GM23248 (cell line): ENCODE measurements at places on chromosomes 5 and 9. TPM values are rescaled to one million over a fixed set of nuclear protein-coding genes. Genes with fewer than 3 reads are reported as not detected.

DNA sequence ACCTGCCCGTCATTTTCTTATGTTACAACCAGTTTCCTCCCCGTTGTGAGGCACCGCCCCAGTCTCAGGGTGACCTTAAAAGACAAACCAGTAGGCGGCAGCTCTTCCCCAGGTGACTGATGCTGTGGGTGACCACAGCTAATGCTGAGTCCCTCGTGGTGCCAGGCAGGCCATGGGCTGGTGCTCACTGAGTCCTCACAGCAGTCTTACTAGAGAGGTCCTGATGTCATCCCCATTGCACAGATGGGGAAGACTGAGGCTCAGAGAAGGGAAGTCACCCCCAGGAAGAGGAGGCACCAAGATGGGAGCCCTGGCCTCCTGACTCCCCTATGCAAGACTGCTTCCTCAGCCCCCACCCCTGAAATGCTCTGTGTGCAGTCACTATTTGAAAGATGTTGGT is 978 bp downstream of the CFAP157 start:
- DNase-seq, result peak; percentile 12

GRCh38 chr5:120375248-120375647 is 88.9 kb upstream of the PRR16 start:
- DNase-seq, result peak; percentile 60

DNA sequence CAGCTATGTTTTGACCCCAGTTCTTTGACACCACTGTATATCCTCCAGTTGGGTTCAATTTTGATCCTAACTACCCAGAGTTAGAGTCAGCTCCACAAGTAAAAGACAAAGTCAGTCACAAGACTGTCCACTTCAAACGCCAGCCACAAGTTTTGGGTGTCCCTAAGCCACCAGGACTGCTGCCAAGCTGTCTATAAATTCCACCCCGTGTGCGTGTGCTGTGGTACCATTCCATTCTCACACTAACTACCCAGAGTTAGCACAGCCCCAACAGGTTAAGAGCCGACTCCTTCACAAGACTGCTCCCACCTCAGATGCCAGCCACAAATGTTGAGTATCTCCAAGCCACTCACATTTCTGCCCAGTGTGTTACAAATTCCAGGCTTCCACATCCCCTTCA is 56.7 kb downstream of the APC start:
- no peak for DNase-seq

- DNase-seq, result no peak
Observed at GRCh38 chr5:14948383-14948782, 76.8 kb upstream of the ANKH start.

GRCh38 chr5:35026280-35026840 is 21.4 kb downstream of the AGXT2 start:
- DNase-seq, result no peak

GRCh38 chr9:137672907-137673791 is 54.3 kb downstream of the EHMT1 start:
- DNase-seq, result peak; percentile 86

- DNase-seq, result no peak
Observed at GRCh38 chr5:16913187-16914107, 22.6 kb downstream of the MYO10 start.

- DNase-seq, result no peak
Observed at GRCh38 chr5:116371431-116371830, 203.2 kb downstream of the SEMA6A start.

DNA sequence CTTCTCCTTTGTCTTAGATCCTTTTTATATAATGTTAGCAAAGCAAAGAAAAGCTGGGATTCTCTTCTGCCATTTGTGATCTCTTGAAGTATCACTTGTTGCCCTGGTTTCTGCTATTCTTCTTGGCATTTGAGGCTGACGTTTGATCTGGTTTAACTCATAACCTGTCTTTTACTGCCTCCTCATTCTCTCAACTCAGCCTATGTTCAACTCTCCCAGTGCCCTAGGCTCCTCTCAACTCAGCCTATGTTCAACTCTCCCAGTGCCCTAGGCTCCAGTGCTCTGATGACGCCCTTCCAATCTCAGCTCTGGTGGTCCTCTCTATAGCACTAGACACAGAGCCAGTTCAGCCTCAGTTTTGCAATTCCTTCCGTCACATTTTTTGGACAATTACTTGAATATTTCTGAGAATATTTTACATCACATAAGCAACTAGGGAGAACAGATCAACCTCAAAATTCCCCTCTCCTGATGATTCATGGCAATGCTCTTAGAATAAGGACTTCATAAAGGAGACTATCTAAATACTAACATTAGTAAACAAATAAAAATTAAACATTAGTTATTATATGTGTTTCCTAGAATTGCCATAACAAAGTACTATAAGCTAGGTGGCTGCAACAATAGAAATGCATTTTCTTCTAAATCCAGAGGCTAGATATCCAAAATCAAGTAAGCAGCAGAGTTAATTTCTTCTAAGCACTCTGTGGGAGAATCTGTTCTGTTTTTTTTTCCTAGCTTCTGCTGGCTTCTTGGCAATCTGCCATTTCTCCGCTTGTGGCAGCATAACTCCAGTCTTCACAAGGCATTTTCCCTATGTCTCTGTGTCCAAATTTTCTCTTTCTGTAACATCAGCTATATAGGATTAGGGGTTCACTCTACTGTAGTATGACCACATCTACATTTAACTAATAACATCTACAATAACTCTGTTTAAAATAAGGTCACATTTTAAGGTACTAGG is 662.1 kb upstream of the FTMT start:
- DNase-seq, result peak; percentile 49

DNA sequence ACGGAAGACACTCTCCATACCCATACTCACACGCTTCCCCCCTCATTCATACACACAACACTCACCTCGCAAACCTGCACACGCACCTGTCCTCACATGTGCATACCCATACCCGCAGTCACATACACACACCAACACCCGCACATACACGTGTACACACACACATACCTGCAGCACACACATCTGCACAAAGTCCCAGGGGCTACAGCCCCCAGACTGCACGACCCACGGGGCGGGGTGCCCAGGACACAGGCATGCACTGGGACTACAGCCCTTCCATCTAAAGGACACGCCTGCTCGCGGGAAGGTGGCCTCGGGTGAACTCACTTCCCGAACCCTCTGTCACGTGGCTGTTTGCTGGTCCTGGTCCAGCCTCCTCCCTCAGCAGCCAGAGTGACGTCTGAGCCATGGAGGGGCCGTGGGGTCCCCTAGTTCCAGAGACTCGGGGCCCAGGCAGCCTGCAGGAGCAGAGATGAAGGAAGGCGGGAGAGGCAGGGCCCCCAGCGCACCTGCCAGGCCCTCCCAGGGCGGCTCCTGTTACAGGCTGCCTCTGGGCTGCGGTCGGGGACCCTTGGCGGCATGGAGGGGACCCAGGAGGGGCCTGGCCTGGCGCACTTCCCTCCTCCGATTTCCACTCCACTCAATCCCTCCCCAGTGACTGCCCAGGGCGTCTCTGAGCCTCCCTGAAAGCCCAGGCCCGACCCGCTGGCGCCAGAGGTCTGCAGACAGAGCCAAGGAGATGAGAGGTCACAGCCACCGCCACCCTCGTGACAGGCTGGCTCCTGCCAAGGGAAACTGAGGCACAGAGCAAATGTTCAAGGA is 8.1 kb downstream of the SLC12A7 start:
- peak; percentile 19 for DNase-seq

PCDHGA2 gene
- 6.3 and 7.3 TPM in 2 replicates for total RNA-seq

DNA sequence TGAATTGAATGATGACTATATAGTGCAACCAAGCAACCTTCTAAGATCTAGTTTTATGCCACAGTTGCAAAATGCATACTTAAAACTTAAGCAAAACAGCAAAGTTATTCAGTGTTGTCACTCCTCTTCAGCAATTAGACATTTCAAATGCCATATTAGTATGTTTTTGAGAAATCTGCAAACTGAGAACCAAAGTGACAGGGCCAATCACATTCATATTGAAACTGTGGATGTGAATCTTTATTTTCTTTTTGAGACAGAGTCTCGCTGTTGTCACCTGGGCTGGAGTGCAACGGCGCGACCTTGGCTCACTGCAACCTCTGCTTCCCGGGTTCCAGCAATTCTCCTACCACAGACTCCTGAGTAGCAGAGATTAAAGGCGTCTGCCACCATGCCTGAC is 249.2 kb upstream of the EFNA5 start:
- DNase-seq, result no peak

TMEM215 gene
- total RNA-seq, result not detected in 2 replicates

GRCh38 chr5:109411149-109411514 is 1.4 kb upstream of the PJA2 start:
- no peak for DNase-seq

MACIR gene
- 31.5 and 36.3 TPM in 2 replicates for total RNA-seq

GRCh38 chr9:17782430-17783149 is 203.7 kb downstream of the SH3GL2 start:
- no peak for DNase-seq

GRCh38 chr5:117102591-117102990 is 528.0 kb upstream of the SEMA6A start:
- no peak for DNase-seq
